D721Med (cell line): ENCODE measurements at places on chromosomes 4 and X.

- DNase-seq, result no peak
Observed at GRCh38 chr4:144411119-144411518, 234.8 kb upstream of the HHIP start.

GRCh38 chr4:184747034-184747830 lies 13.3 kb upstream of the CENPU start:
- DNase-seq, result no peak

GRCh38 chrX:98717970-98718369 lies 1692.1 kb downstream of the PCDH19 start:
- no peak for DNase-seq

DNA sequence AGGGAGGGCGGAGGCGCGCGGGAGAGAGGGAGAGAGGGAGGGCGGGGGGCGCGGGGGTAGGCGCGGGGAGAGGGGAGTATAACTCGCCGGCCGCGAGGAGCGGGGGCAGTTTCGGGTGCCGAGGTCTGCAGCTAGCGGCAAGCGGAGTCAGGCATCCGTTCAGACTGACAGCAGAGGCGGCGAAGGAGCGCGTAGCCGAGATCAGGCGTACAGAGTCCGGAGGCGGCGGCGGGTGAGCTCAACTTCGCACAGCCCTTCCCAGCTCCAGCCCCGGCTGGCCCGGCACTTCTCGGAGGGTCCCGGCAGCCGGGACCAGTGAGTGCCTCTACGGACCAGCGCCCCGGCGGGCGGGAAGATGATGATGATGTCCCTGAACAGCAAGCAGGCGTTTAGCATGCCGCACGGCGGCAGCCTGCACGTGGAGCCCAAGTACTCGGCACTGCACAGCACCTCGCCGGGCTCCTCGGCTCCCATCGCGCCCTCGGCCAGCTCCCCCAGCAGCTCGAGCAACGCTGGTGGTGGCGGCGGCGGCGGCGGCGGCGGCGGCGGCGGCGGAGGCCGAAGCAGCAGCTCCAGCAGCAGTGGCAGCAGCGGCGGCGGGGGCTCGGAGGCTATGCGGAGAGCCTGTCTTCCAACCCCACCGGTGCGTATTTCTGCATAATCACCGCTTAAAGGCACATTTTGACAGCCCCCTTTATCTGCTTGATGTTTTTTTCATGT lies at the start of gene POU4F2:
POU4F2 (plus strand) TSS at position 108 of the 720 bp plus-strand sequence; CDS start at position 356, 248 bp downstream.
- peak; percentile 53 for DNase-seq

DNA sequence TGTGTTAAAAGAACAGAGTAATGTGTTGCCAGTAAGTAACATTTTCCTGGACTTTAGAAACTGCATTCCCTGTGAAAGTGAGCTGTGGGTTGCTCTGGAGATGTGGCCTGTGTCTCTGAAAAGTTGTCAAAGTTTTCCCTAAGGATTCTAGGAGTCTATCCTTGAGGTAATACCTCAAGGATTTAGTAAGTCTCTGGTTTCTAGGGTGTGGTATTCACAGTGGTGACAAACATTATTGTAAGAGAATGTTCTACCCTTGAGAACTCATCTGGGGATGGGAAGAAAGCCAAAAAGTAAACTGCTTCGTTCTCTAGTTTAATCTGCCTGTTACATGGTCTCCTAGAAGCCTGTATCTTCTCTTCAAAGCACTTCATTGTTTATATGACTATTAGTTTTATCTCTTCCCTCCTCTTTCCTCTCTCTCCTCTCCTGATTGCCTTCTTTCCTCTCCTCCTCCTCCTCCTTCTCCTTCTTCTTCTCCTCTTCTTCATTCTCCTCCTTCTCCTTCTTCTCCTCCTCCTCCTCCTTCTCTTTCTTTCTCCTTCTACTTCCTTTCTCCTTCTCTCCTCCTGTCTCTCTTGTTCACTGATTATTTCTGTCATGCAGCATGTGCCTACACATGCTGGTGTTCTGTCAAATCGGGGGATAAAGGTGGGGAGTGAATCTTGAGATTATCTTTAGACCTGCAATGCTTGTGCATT lies 321.3 kb downstream of the PTTG2 start:
- DNase-seq, result no peak

- no peak for DNase-seq
Observed at GRCh38 chrX:86237482-86237881, 89.2 kb downstream of the DACH2 start.

GRCh38 chr4:10587697-10588096 lies 96.9 kb downstream of the CLNK start:
- no peak for DNase-seq

DNA sequence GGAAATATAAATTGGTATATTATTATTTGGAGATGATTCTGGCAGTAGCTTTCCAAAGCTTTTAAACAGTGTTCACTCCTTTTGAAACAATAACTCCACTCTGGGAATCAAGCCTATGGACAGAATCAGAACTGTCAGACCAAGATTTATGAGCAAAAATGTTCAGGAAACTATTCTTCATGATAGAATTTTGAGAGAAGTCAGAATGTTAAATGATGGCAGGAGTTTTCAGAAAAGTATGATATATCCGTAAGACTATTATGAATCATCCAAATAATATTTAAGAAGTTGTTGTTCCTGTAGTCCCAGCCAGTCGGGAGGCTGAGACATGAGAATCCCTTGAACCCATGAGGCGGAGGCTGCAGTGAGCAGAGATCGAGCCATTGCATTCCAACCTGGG lies 50.5 kb upstream of the ADGRG2 start:
- no peak for DNase-seq

DNA sequence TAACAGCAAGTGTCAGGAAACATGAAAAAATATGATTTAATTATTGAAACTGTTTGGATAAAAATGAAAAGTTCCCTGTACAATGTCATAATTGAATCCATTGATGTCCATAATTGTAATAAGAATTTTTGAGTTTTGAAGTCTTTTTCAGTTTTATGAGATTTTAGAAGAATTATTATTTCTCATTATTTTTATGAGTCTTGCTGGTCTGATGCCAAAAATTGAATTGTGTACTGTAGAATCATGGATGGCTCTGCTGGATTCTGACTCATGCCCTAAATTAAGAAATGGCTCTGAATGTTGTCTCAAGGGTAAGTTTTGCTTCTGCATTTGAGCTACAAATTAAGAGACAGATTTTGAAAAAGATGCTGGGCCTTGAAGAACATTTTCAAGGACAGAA lies 132.8 kb upstream of the MAP9 start:
- no peak for DNase-seq

GRCh38 chrX:139844884-139845283 lies 88.0 kb downstream of the ATP11C start:
- DNase-seq, result no peak
